ENCODE measurements at places on chromosomes 11 and 22.

DNA sequence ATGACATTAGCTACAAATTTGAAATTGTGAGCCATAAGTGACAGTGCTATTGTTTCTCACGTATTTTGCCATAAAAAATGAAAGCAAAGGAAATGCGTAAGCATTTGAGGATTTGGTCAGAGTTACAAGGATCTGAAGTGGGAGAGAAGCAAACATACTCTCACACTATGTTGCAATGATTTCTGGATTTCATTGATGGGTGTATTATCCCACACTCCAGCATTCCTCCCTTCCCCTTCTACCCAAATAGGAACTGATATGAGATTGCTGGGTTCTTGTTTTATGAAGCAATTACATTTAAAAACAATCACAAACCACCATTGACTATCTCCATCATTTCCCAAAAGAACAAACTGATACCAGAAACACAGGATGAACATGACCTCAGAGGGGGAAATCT, 314.0 kb upstream of the CTSC start:
- no peak for DNase-seq

GRCh38 chr11:119615882-119616196, 113.2 kb downstream of the NECTIN1 start:
- no peak for DNase-seq

DNA sequence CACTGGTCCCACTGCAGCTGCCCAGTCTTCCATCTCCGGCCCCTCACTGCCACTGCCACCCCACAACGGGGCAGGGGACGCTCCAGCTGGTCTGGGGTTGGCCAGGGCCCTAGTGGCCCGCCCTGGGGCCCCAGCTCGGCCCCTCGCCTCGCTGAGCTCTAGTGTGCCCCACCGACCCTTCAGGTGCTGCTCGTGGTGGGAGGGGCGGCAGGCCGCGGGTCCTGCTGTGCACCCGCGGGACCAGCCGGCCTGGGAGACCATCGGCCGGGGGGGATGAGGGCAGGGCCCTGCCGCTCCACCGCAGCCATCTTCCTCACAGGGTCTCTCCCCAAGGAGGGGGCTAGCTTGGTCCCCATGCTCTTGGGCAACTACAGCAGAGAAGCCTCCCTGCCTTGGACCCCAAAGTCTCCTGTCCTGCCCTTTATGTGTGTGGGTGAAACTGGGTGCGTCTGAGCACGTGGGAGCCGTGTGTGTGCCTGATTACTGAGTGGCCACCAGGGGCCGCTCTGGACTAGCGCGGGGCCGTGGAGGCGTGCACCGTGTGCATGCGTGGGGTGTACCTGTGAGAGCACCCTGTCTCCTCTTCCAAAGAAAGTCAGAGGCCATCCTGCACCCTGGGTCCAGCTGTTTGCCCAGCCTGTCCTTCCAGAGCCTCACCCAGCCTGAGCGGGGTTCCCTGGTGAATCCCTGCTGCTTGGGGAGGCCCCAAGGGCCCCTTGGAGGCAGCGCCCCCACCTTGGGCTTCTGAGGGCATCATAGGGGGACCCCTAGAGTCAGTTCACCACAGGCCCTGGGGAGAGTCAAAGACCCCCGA, 6.0 kb upstream of the ACR start:
- peak; percentile 27 for DNase-seq

- no peak for DNase-seq
These were observed 19.7 kb upstream of the IFT27 start for GRCh38 chr22:36795633-36796032.

DNA sequence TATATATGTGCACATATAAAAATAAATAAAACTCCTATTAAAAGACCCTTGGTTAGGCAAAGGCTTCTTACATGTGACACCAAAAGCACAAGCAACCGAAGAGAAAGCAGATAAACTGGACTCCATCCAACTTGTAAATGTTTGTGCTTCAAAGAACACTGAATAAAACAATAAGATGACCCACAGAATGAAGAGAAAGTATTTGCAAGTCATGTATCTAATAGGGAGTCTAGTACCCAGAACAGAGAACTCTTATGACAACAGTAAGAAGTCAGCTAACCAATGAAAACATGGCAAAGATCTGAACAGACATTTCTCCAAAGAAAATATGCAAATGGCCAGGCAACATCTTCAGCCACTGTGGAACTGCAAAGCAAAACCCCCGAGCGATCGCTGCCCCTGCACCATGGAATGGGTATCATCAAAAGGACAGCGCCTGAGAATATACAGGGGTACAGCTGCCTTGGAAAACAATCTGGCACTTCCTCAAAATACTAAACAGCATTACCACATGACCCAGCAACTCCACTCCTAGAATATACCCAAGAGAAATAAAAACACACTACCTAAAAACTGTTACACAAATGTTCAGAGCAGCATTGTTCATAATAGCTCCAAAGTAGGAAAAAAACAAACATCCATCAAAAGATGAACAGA, 17.2 kb downstream of the BRD1 start:
- DNase-seq: no peak

- DNase-seq: no peak
These were observed 77.2 kb downstream of the PRR5L start for GRCh38 chr11:36373016-36374010.

DNA sequence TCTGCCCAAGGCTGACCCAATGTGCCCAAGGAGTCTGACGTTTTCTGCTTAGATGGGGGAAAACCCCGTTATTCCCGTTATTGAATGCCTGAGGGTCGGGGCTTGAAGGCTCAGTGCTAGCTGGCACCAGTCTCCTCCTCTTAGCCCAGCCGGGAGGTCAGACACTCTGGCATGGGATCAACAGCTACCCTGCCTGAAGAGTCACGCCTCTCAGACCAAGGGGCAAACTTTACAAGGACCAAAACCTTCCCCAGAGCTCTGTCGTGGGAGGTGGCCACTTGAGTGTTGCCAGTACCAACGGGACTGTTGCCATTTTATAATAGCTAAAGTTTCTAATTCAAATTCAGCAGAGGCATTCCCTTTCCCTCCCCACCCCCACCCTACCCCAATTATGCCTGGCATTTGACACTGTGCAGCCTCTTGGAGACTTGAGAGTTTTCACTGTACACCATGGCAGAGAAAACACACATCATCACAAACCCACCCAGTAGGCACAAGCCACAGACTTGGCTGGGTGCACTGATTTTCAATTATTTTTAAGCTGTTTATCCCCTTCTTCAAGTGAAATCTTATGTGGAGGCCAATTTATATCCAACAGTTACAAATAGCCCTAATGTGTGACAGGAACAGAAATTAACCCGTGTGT, 137.5 kb upstream of the SYT13 start:
- DNase-seq: no peak

DNA sequence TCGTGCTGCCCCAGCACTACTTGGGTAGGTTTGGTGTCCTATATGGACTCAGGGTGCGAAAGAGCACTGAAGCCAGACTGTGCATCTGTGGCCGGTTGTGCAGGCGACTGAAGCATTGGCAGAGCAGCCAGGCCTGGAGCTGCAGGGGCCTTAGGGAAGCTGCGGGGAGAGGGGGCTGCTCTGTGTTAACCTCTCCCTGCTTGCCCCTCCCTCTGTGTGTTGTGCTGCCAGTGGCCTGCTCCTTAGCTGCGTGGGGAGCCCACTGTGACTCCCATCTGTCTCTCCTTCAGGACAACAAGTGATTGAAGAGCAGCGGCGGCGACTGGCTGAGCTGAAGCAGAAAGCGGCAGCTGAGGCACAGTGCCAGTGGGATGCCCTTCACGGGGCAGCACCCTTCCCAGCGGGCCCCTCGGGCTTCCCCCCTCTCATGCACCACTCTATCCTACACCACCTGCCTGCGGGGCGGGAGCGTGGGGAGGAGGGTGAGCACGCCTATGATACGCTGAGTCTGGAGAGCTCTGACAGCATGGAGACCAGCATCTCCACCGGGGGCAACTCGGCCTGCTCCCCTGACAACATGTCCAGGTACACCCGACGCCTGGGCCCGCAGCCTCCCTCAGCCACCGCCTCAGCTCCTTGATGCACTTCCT, 34.3 kb downstream of the TREH start:
- no peak for DNase-seq

DNA sequence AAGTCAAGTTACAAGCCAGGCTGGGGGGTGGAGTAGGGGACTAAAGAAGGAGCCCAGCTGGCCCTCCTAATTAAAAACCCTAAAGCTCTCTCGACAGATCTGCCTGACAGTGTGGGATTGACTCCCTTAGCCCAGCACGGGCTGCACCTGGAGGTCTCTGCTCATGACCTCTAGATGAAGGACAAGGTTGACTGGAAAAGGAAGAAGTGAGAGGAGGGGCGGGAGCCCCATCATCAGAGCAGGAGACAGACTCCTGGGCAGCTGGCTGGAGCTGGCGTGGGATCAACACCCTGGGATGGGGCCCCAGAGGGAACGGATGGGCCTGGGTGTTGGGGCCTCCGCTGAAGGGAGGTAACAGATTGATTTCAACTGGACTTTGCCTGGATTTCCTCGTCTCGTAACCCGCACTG, 46.1 kb downstream of the RPUSD4 start:
- DNase-seq: no peak

DNA sequence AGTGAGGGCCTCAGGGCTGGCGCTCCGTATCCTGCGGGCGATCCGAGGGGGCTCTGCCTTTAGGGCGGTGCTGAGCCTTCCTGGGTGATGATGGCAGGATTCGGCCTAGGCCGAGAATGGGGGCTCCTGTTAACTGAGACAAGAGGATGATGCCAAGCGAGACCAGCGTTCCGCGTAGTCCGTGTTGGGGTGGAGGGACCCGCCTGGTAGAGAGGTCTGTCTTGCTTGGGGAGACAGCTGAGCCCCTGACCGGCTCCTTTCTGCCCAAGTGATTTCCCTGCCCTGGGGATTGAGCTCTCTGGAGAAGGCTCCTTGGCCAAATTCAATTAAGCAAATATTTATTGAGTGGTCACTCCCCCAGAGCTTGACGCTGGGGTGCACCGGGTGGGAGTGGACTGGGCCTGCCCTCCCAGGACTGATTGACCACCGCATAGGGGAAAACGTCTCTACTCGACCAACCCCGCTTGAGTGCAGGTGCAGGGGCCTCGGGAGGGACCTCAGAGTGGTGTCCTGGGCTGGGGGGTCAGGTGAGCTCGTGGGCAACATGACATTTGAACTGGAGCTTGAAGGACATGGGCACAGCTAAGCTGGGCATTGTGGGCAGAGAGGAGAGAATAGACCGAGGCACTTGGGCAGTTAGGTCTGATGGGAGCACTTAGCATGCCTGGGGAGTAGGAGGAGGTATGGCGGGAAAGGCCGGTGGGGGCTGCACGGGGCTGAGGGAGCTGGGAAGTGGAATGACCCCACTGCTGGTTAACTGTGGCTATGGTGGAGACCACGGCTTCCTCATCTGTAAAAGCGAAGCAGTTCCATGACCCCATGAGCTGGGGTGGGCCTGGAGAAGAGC, 1.1 kb downstream of the GNAZ start:
- no peak for DNase-seq

- DNase-seq: no peak
These were observed 144.7 kb downstream of the TTC17 start for GRCh38 chr11:43503417-43503816.

DNA sequence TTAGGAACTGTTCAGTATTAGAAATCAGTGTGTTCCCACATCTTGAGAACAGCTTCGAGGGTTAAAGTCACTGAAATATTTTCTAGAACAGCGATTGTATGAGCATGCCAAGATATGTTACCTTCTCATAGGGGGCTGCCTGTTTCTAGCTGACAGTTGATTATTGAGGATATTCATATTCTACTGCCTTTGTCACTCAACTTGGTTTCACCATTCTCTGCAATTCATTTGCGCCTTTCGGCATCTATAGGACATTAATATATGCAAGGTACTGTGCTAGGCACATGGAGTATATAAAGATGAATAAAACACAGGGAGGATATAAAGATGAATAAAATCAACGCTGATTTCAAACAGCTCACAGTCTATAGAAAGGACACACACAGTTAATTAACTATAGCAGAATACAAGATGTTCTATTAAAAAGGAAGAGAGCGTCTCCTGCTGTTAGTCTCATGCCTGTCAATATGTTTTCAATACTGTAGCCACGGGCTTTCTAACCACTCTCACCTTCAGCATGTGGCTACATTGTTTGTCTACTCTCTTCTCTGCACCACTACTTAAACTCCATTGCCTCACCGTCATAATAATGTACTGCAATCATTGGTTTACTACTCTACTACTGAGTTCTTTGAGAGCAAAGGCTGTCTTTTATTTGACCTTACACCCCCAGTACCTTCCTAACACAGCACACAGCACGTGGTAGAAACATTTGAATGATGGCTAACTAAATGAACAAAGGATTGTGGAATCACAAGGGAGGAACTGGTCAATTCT, 81.9 kb downstream of the RAB30 start:
- no peak for DNase-seq

DNA sequence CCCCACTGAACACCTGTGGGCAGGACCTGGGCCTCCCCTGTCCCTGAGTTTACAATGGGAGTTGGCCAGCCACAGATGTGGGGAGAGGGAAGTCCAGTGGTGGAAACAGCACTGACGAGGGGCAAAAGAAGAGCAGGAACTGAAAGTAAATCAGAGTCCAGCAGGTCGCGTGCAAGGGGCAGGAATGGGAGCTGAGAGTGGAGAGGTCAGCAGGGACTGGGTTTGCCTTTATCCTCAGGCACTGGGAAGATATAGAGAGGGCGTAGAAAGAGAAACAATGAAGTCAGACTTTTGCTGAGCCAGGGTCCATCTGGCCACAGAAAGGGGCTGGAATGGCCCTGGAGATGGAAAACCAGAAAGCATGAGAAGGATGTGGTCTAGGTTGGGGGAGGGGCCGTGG, 8.5 kb downstream of the P2RY6 start:
- DNase-seq: no peak

DNA sequence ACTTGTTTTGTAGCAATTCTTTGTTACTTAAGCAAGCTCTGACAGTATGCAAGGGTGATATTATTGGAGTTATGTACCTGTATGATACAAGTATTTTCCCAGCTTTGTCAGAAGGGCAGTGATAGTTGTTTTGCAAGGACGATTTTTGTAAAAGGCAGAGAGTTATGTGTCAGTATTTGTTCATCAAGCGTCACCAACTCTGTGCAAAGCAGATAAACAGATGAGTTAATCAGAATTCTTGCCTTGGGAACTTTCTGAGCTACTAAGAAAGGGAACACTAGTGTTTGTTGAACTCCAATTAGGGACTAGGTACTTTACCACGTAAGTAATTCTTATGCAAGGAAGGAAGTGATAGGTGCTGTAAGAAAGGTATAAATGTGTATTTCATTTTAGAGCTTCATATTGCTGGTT, 1.4 kb downstream of the USP47 start:
- DNase-seq: no peak

DNA sequence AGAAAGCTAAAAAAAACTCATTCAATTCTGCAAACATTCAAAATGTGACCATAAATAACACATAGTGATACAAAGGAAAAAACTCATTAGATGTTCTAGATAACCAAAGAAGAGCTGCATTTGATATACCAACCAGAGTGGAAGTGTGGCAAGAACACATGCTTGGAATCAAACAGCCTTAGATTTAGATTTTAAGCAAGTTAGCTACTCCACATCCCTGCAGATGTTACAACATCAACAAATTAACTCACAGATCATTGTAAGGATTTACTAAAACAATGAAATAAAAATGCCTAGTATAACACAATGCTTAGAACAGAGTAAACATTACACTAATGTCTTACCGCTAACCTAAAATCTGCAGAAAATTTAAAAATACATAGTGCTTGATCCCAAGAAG, 114.0 kb upstream of the AKIP1 start:
- DNase-seq: no peak

Data from activated CD4-positive, alpha-beta T cell treated with anti-CD3 and anti-CD28 coated beads for 24 hours (primary cell).